Liver (tissue), 10 donors: ENCODE measurements at places on chromosomes 13 and 19.
A peak's percentile ranks its signal among the peaks of the same experiment; 100 is the strongest.

DNA sequence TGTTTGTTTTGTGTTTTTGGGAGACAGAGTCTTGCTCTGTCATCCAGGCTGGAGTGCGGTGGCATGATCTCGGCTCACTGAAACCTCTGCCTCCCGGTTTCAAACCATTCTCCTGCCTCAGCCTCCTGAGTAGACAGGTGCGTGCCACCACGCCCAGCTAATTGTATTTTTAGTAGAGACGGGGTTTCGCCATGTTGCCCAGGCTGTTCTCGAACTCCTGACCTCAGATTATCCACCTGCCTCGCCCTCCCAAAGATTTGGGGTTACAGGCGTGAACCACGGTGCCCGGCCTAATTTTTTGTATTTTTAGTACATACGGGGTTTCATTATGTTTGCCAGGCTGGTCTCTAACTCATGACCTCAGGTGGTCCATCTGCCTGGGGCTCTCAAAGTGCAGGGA is 8.3 kb upstream of the ZNF681 start:
- no peak for DNase-seq
- H3K27me3 ChIP-seq: no peaks in the 10 kb centered on the region
- H3K27ac ChIP-seq: no peak overlapping the region
- no peak overlapping the region for H3K4me3 ChIP-seq

DNA sequence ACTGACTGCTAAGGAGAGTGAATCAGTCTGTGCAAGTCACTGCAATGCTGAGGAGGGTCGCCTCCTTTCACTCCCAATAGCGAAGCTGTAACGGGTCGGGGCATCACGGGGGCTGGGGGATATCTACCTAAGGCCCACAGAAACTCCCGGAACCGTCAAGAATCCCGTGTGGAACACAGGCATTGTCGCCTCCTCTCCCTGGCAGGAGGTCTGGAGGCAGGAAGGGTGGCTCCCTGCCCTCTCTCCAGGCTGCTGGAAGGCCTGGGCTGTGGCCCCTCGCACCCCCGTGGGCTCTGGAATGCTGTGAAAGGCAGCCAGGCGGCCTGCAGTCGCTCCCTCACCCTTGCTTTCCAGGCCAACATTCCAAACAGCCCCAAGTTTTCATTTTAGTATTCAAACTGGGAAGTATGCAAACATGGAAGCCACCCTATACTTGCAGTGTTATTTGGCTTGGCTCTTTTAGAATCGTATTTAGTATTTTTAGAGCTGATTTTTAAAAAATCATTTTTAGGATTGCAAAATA is 109.4 kb downstream of the CRYL1 start:
- H3K27ac ChIP-seq: no peak overlapping the region
- peaks cover 8% of the 10 kb centered on the region for H3K36me3 ChIP-seq
- no peak for DNase-seq
- H3K4me3 ChIP-seq: no peak overlapping the region

DNA sequence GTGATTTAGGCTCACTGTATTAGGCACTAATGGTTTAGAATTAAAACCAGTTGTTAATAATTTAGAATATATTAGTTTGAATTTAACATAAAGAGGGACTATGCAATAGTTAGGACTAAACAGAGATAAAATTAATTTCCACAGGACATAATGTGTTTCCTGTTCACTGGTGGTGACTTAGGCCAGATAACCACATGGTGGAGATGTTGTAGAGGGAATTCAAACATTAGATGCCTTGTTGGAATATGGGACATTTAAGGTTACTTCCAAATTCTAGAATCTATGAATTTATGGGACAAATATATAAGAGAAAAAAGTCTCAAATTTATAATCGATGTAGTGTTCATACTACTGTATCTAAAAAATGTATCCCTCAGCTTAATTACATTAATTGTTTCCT is 615.5 kb upstream of the KLHL1 start:
- DNase-seq: no peak
- no peaks in the 10 kb centered on the region for H3K36me3 ChIP-seq
- H3K4me1 ChIP-seq: no peaks in the 10 kb centered on the region
- no peaks in the 10 kb centered on the region for H3K27me3 ChIP-seq
- no peak overlapping the region for H3K4me3 ChIP-seq

GRCh38 chr13:48527955-48528354 is 4.9 kb downstream of the RCBTB2 start:
- peaks cover 3% of the 10 kb centered on the region for H3K4me1 ChIP-seq
- H3K27ac ChIP-seq: peak overlapping the region; percentile 13
- no peaks in the 10 kb centered on the region for H3K27me3 ChIP-seq
- no peak overlapping the region for H3K4me3 ChIP-seq
- H3K36me3 ChIP-seq: no peaks in the 10 kb centered on the region
- no peak for DNase-seq

DNA sequence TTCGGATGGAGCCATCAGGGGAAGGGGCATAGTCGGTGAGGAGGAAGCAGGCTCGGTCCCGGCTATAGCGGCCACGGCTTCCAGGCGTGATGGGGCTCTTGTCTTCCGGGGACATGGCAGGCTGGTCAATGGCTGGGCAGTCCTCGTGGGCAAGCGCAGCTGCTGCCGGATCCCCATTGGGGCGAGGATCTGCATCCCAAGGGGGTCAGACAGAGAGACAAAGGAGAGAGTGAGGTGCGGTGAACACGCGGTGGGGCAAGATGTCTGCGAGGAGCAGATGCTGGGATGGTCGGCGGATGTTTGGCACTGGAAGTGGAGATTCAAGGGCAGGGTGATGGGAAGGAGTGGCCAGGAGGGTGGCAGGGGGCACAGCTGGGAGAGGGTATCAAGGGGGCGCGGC is 8.6 kb downstream of the KCNC3 start:
- no peak overlapping the region for H3K4me3 ChIP-seq
- H3K27ac ChIP-seq: no peak overlapping the region
- no peaks in the 10 kb centered on the region for H3K27me3 ChIP-seq
- no peak for DNase-seq

DNA sequence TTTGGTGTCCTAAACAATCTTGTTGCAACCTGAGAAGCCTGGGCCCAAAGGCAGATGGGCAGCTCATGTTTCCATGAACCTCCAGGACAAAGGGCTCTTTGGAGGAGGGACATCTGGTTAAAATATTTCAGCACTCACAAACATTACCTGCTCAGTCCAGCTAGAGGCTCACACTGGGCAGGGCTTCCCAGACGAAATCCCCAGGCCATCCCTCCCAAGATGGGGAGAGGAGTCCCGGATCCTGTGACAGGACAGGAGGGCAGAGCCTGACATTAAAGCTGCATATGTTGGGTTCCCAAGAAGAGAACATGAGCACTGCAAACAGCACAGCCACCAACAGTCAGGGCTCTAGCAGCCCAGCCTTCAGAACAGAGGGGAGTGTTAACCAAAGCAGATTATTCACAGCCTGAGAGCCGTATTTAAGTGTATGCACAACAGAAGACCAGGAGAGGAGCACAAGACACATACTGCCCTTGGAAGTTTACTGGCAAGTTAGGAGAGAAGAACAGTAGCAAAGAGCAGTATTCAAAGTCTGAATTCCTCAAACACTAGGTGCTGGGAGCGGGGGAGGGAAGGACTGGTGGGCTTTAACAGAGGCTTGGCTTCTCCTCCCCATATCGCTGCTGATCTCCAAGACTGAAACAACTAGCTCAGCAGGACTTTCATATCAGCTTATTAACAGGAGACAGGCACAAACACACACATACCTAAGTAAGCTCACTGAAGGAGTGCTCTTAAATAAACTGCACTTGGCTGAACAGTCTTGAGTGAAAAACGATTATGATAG is 12.3 kb downstream of the ATP7B start:
- H3K4me3 ChIP-seq: no peak overlapping the region
- DNase-seq: no peak
- H3K36me3 ChIP-seq: no peaks in the 10 kb centered on the region
- no peaks in the 10 kb centered on the region for H3K27me3 ChIP-seq
- H3K4me1 ChIP-seq: peaks cover 10% of the 10 kb centered on the region

GRCh38 chr19:13060964-13061927 is 41.4 kb downstream of the LYL1 start:
- peak; percentile 92 for DNase-seq
- no peaks in the 10 kb centered on the region for H3K36me3 ChIP-seq
- H3K4me3 ChIP-seq: peak overlapping the region; percentile 52
- no peaks in the 10 kb centered on the region for H3K27me3 ChIP-seq

DNA sequence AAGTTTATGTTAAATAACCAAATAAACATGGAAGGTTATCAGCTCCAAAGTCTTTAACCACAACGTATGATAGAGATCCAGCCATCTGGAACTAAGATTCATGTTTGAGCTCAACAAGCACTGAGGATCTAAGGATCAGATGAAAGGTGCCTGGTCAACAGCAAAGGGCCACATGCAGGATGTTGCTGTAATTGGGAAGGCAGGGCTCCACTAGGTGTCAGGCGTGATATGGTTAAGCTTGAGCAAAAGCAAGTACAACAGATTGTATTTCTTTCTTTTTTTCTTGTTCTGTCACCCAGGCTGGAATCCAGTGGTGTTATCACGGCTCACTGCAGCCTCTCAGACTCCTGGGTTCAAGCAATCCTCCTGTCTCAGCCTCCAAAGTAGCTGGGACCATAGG is 12.0 kb downstream of the EBPL start:
- H3K27me3 ChIP-seq: no peaks in the 10 kb centered on the region
- no peak overlapping the region for H3K4me3 ChIP-seq
- no peak for DNase-seq
- no peaks in the 10 kb centered on the region for H3K36me3 ChIP-seq
- H3K27ac ChIP-seq: no peak overlapping the region

GRCh38 chr19:371501-372168 is 27.0 kb upstream of the MIER2 start:
- DNase-seq: no peak
- no peak overlapping the region for H3K27ac ChIP-seq
- no peaks in the 10 kb centered on the region for H3K27me3 ChIP-seq
- H3K4me1 ChIP-seq: no peaks in the 10 kb centered on the region

GRCh38 chr19:44598880-44599279 is 14.5 kb upstream of the IGSF23 start:
- peaks cover 3% of the 10 kb centered on the region for H3K4me1 ChIP-seq
- no peaks in the 10 kb centered on the region for H3K27me3 ChIP-seq
- no peak overlapping the region for H3K27ac ChIP-seq
- DNase-seq: no peak
- no peaks in the 10 kb centered on the region for H3K36me3 ChIP-seq

DNA sequence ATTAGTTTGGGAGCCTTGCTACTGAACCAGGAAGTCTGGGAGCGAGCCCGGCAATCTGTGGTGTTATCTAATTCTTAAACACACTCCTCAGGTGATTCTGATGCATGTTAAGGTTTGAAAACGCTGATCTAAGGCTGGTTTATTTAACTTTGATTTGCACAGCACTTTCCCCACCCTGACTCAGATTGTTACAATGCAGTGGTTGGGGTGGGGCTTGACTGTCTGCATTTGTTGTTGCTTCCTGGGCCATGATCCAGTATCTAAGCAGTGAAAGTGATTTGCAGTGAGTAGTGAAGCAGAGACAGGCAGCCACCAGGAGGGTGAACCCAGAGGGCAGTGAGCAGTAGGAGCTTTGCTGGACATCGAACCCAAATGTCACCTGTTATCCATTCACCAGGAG is 81.6 kb upstream of the ARGLU1 start:
- H3K4me1 ChIP-seq: no peaks in the 10 kb centered on the region
- H3K27me3 ChIP-seq: no peaks in the 10 kb centered on the region
- no peaks in the 10 kb centered on the region for H3K36me3 ChIP-seq
- H3K4me3 ChIP-seq: no peak overlapping the region

GRCh38 chr19:46499692-46500091 is 4.0 kb upstream of the PNMA8B start:
- DNase-seq: no peak
- no peaks in the 10 kb centered on the region for H3K4me1 ChIP-seq
- peaks cover 2% of the 10 kb centered on the region for H3K27me3 ChIP-seq
- H3K36me3 ChIP-seq: no peaks in the 10 kb centered on the region

- no peak overlapping the region for H3K4me3 ChIP-seq
- H3K4me1 ChIP-seq: no peaks in the 10 kb centered on the region
- H3K36me3 ChIP-seq: no peaks in the 10 kb centered on the region
- no peak overlapping the region for H3K27ac ChIP-seq
Observed at GRCh38 chr13:111139452-111139851, 24.3 kb downstream of the ARHGEF7 start.

DNA sequence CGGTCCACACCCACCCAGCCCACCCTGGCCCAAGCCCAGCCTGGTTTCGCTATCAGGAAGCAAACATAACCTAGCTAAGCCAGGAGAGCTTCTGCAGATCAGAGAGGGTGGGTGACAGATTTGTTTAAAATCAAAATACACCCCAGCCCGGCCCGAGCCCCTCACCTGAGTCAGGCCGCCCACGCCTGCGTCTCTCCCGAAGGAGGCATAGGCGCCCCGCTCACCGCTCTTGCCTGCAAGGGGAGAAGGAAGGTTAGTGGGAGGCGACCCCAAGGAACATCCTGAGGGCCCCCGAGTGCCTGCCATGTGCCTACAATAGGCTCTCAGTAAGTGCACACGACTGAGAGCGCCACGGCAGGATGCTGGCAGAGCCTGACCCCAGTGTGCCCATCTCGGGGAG is 21.9 kb upstream of the UQCR11 start:
- no peak for DNase-seq
- no peaks in the 10 kb centered on the region for H3K4me1 ChIP-seq
- no peak overlapping the region for H3K4me3 ChIP-seq
- H3K27me3 ChIP-seq: no peaks in the 10 kb centered on the region

DNA sequence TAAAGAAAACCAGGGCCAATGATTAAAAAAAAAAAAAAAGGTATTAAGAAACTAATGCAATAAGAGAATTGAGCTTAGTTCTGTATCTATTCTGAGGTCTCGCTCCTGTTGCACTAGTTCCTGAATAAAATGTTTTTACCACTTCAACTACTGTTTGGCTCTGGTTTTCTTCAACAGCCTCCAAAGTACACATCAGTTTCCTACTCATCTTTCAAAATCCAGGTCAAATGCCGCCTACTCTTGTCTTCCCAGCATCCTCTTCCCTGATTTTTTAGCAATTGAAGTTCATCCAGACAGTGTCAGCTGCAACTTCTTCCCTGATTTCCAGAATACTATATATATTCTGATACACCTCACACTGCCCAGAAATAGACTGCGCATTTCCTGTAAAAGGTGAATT is 1.4 kb upstream of the RCBTB1 start:
- H3K4me1 ChIP-seq: peaks cover 14% of the 10 kb centered on the region
- no peak overlapping the region for H3K27ac ChIP-seq
- H3K4me3 ChIP-seq: no peak overlapping the region
- H3K27me3 ChIP-seq: no peaks in the 10 kb centered on the region
- no peak for DNase-seq

- no peak for DNase-seq
- H3K4me1 ChIP-seq: peaks cover 3% of the 10 kb centered on the region
- no peak overlapping the region for H3K27ac ChIP-seq
- no peaks in the 10 kb centered on the region for H3K36me3 ChIP-seq
- no peaks in the 10 kb centered on the region for H3K27me3 ChIP-seq
- no peak overlapping the region for H3K4me3 ChIP-seq
Observed at GRCh38 chr13:97723655-97724054, 229.8 kb upstream of the IPO5 start.
